H7 (cell line): ENCODE measurements at places on chromosomes 3 and 15. TPM values are rescaled to one million over a fixed set of nuclear protein-coding genes. Genes with fewer than 3 reads are reported as not detected.
A peak's percentile ranks its signal among the peaks of the same experiment; 100 is the strongest.

DNA sequence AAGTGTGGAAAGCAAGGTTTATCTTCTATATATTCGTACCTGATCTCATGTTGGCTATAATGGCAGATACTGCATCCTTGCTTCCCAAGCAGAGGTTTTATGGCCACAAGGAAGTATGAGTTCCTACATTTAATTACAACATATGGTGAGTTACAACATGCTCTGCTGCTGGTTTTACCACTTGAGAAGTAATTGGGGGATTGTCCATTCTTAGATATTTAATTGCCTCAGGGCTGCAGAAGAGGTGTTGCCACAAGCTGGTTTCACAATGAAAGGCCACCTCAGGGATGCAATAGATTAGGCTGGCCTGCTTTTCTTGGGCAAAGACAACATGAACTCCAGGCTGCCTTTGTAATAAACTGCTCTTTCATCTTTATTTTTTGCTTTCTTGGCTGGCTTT lies 48.6 kb downstream of the RAP2B start:
- no peak for DNase-seq

GRCh38 chr15:87952736-87953287 lies 303.7 kb downstream of the NTRK3 start:
- DNase-seq, result no peak

DNA sequence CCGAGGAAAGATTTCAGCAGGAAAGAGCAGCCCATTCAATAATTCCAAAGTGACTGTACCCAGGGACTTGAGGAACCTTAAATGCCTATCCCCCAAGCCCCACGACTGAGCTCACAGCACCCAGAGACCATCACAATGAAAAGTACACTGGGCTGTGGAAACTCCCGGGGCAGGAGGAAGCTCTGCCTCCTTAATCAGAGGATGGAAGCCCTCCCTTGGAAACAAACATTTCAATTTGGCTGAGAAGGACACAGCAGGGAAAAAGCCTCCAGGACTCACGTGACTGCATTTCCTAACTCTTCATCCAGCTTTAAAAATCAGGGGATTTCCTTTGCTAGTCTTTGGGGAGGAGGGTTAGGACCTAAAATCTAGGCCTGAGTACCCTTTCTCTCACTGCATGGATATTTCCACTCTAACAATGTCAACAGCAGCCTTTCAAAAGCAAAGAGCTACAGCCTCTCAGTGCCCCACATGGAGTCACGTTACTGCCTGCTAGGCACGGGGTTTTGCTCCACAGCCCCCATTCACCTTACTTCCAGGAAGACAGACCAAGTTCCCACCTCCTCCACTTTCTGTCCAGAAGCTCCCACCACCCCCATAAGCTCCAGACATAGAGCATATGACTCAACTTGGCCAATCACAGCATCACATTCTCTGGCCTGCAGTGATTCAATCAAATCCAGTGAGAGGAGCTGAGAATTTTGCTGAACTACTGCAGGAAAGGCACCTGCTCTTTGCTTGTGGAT lies 68.9 kb upstream of the WNT5A start:
- DNase-seq, result peak; percentile 35

- DNase-seq, result no peak
These were observed 19.2 kb upstream of the SOX2 start for GRCh38 chr3:181692311-181693145.

DNA sequence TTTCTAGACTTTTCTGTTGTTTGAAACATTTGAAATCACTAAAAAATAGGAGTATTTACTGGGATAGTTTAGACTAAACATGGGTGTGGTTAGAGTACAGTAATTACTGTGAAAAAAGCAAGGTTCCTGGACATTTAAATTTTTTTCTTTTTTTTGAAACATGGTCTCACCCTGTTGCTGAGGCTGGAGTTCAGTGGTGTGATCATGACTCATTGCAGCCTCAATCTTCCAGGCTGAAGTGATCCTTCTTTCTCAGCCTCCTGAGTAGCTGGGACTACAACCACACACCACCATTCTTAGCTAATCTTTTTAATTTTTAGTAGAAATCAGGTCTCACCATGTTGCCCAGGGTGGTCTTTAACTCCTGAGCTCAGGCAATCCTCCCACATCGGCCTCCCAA lies 20.4 kb upstream of the CELF6 start:
- DNase-seq, result no peak

DNA sequence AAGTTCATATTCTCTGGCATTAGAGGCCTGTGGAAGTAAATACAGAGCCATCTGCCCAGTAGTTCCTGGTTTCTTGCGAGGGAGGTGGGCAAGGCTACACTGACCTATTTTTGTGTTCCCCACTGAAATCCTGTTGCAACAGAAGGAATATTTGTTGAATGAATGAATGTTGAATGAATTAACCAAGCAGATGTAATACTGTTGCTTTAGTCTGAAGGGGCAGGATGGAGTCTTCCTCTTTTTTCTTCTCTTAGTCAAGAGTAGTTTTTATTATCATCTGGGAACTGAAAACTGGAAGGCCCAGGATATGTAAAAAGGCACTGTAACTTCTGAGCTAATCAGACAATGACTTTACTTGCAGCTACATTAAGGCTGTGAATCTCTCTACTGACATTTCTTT lies 17.1 kb downstream of the BLOC1S6 start:
- no peak for DNase-seq

GRCh38 chr15:63945007-63945788 lies 101.1 kb downstream of the DAPK2 start:
- DNase-seq, result peak; percentile 85

GRCh38 chr15:88647351-88648105 lies 8.7 kb downstream of the ISG20 start:
- peak; percentile 23 for DNase-seq

GRCh38 chr3:36197151-36197550 lies 183.2 kb upstream of the STAC start:
- no peak for DNase-seq

- no peak for DNase-seq
These were observed 317.2 kb upstream of the PROK2 start for GRCh38 chr3:72102112-72102616.

DNA sequence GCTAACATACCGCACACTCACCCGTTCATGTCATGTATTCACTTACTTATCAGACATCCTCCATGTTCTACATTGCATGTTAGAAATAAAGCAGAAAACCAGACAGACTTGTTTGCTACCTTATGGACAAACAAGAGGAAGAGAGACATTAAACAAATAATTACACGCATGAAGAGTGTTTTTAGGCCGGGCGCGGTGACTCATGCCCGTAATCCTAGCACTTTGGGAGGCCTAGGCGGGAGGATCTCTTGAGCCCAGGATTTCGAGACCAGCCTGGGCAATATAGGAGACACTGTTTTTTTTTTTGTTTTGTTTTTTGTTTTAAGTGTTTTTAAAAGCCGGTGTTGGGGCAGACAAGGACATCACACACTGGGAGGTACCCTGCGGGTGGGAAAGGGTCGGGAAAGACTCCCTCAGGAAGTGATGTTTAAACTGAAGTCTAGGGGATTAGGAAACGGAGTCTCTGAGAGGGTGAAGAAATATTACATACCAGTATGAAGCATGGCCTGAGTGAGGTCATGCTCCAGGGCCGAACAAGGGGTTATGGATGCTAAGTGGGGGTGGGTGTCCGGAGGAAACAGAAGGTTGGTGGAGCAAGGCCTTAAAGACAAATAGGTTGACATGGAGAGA lies 2.1 kb upstream of the USP3 start:
- DNase-seq, result no peak

DNA sequence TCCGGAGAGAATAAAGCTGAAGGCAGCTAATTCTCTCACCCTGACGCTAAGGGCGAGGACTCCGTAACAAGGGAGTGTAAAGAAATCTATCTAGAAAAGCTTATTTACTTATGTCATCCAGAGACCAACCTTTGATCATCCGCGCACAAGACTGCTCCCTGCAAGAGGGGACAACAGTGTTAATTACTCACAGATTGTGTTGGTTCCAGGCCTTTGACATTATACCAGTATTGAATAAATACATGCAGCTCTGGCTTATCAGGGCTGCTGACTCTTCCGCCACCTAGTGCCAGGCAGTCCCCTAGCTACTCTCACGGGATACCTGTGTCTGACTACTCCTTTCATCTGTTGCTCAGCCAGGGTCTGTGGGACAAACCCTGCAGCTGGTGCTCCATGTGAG lies 211.7 kb downstream of the DTWD1 start:
- peak; percentile 38 for DNase-seq

FBXO40 gene
- under 0.01 TPM in 1 of 2 replicates, not detected in the other for total RNA-seq

GATM gene
- total RNA-seq, result 23.8 and 37.6 TPM in 2 replicates

SMAD6 gene
- 24.8 and 25.4 TPM in 2 replicates for total RNA-seq

CCDC39 gene
- 0.07 TPM in 1 of 2 replicates, not detected in the other for total RNA-seq

GPR160 gene
- 15.4 and 33.1 TPM in 2 replicates for total RNA-seq

LTF gene
- not detected in 2 replicates for total RNA-seq

GOLGA6L9 gene
- total RNA-seq, result 2.5 and 4.0 TPM in 2 replicates

ITIH3 gene
- not detected in 2 replicates for total RNA-seq

KCNMB3 gene
- total RNA-seq, result 0.21 and 0.48 TPM in 2 replicates

NME9 gene
- total RNA-seq, result 0.35 TPM in 1 of 2 replicates, not detected in the other
